ENCODE measurements at places on chromosomes 4 and X. TPM values are rescaled to one million over a fixed set of nuclear protein-coding genes. Genes with fewer than 3 reads are reported as not detected.

The IBSP gene
- not detected for total RNA-seq

The GAGE12E gene
- not detected for total RNA-seq

- no peaks in the 10 kb centered on the region for H3K36me3 ChIP-seq
- no peaks in the 10 kb centered on the region for H3K4me1 ChIP-seq
- DNase-seq: no peak
- no peak overlapping the region for H3K27ac ChIP-seq
- H3K27me3 ChIP-seq: no peaks in the 10 kb centered on the region
These were observed 324.8 kb upstream of the INTU start for GRCh38 chr4:127307996-127308395.

The FGFBP1 gene
- not detected for total RNA-seq

The SLC10A7 gene
- 11.7 TPM for total RNA-seq

The P2RY10 gene
- 0.80 TPM for total RNA-seq

The C4orf50 gene
- total RNA-seq: under 0.01 TPM

- H3K4me3 ChIP-seq: no peak overlapping the region
- H3K27me3 ChIP-seq: no peaks in the 10 kb centered on the region
- no peak overlapping the region for H3K27ac ChIP-seq
- DNase-seq: no peak
- H3K36me3 ChIP-seq: no peaks in the 10 kb centered on the region
These were observed 23.5 kb downstream of the CD99 start for GRCh38 chrX:2714551-2714950.

- no peaks in the 10 kb centered on the region for H3K27me3 ChIP-seq
- H3K27ac ChIP-seq: peak overlapping the region; percentile 88
- peak overlapping the region; percentile 31 for H3K4me3 ChIP-seq
These were observed 55.5 kb upstream of the FBXW7 start for GRCh38 chr4:152591396-152591795.

Data from breast epithelium (tissue), 4 donors.